ENCODE measurements at places on chromosomes 11 and 22.
A peak's percentile ranks its signal among the peaks of the same experiment; 100 is the strongest.

DNA sequence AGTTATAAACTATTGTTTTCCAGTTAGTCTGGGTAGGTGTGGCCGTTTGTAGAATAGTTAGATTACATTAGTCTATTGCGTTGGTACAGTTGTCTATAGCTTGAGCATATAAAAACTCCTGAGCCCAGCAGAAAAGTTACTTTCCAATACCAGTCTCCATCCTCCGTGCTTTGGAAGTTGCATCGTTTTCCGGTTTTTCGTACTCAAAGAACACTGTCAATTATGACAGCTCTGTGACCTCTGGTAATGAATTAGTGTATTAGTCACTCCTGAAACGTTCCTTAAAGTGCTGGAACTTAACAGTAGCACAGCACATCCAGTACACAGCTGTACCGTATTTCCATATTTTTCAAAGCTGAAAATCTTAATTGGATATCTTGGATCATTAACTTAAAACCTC is 808 bp upstream of the MSANTD2 start:
- DNase-seq: no peak

DNA sequence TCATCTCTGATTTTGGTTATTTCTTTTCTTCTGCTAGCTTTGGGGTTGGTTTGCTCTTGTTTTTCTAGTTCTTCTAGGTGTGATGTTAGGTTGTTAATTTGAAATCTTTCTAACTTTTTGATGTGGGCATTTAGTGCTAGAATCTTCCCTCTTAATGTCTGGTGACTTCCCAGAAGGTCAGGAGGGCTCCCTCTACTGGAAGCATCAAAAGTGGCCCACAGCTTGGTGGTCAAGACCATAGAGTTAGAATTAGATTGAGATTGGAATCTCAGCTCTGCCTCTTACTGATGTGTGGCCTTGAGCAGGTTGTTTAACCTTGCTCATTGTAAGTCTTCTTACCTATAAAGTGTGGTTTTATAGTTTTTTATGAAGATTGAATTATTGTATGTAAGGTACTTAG is 99.3 kb downstream of the FDX1 start:
- no peak for DNase-seq

- DNase-seq: no peak
These were observed 29.7 kb downstream of the APLP2 start for GRCh38 chr11:130099356-130099755.

DNA sequence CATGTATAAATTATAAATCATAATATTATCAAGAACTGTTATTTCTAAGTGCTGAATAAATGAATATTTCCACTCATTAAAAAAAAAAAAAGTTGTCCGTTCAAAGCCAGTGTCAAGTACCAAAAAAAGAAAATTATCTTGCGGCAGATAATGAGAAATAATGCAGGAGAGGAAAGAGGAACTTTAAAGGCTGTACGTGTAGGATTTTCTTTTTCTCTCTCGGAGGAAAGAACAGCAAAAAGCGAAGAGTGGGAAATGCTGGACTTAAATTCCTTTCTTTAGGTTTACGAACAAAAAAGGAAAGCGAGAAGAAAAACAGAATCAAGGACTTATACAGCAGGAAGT is 999 bp upstream of the CCDC83 start:
- no peak for DNase-seq

GRCh38 chr22:44973829-44974228 is 36.0 kb downstream of the PHF21B start:
- DNase-seq: no peak

DNA sequence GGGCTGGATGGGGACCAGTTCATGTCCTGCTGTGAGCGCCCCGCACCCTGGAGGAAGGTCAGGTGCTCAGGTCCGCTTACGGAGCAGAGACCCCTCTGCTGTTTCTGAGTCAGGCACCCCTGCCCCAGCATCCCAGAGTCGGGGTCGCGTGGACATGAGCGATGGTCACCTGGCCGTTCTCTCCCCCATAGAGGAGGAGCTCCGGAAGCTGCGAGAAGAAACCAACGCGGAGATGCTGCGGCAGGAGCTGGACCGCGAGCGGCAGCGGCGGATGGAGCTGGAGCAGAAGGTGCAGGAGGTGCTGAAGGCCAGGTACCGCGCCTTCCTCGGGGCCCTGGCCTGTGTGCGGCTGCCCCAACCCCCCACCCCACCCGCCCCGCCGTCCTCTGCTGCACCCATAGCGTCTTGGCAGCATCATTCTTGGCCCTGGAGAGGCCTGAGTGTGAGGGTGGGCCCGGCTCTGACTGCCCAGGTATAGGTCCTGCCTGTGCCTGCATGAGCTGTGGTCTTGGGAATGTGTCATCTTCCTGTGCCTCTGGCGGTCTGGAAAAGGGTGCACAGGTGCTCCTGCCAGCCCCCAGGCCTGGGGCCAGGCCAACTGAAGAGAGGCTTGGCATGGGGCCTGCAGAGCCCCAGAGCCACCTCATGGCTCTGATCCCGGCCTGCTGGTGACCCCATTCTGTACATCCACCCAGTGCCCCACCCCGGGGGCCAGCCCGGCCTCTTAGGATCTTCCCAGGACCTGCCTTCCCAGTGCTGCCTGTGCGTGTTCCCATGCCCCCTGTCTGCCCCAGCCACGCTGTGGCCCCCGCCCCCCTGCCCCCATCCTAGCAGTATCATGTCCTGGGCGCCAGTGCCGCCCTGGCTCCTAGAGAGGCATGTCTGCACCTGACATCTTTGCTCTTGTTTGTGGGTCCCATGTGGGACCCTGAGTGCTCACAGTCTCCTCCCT is 38.1 kb downstream of the GRAMD4 start:
- no peak for DNase-seq

DNA sequence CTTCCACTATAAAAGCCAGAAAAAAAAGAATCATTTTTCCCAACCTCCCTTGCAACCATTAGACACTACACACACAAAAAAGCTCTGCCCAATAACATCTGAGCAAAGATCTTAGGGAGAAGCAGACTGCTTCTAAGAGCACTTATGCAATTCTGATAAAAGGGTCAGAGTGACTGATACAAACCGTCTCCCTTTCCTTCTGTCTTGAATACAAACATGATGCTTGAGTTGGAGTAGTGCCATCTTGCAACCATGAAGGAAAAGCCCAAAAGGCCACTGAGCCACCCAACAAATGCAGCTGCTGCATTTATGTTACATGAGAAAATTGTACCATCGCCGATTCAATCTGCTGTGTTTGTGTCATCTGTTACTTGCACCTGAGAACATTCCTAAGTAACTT is 47.6 kb upstream of the EED start:
- DNase-seq: no peak

GRCh38 chr11:88359541-88359940 is 22.0 kb upstream of the CTSC start:
- DNase-seq: no peak

- peak; percentile 22 for DNase-seq
These were observed 16.0 kb downstream of the SLC43A1 start for GRCh38 chr11:57499413-57499982.

GRCh38 chr22:46650078-46650810 is 30.1 kb downstream of the GRAMD4 start:
- DNase-seq: no peak

DNA sequence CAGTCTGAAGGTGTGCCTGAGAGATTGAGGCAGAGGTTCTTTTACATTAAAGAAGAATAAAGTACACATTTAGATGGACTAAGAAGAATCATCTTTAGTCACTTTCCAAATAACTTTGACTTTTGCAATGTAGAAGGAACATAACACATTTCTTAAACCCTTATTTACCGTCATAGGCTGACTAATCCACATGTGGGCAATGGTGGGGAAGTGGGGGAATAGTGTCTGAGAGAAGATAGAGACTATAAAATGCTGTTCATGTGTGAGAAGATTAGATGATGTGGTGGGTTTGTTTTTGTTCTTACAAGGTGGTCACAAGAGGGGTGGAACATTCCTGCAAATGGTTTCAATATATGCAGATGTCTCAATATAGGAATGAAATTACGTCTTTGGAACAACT is 1.8 kb downstream of the MS4A4A start:
- no peak for DNase-seq

DNA sequence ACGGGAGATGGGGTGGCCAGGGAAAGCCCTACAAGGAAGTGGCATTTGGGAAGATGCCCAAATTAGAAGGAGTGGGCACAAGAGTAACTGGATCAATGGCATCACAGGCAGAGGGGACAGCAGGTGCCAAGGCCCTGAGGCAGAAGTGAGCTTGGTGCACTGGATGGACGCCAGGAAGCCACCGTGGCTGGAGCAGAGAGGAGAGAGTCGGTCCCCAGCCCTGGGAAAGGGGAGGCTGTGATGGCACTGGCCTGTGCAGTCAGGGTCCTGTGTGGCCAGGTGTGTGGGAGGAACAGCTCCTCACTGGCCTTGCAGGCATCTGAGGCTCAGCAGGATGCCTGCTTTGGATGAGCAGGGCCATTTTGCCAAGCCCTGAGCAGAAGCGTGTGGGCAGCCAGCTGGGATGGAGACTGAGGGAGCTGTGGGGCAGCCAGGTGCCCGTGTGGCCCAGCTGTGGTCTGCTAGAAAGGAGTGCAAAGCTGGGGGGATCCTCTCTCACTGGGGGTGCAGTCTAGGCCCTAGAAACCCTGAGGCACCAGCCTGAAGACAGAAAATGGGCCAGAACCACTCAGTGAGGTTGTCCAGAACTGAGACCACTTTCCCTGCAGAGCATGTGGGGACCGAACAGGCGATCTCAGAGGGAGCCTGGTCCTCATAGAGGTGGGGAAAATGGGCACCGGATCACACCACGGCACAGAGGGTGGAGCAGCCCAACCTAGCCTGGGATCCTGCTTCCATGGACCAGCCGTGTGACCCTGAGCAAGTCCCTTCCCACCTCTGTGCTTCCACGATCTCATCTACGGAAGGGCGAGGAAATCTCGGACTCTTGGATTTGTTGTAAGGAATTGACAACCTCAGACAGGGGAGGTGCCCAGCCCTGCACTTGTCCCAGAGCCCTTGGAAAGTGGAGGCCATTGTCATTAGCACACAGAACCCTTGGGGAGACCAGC is 78.6 kb upstream of the RTL6 start:
- DNase-seq: no peak

DNA sequence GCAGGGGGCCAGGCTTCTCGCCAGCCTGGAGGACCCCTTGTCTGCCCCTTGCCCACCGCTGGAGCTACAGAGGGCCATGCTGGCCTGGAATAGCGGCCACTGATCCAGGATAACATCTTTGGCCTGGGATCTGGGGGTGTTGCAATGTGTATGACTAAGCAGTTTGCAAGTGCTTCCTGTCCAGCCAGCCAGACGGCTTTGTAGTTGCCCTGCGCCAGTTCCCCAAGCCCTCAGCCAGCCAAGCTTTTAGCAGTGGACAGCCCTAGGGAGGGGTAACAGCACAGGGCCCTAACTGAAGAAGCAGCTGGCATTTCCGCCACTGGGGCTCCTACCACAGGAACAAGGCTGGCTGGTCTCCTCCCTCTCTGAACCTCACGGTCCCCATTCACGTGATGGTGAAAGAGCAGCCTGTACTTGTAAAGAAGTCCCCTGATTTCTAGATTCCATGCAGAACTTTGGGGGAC is 32.1 kb downstream of the UQCR10 start:
- DNase-seq: no peak

DNA sequence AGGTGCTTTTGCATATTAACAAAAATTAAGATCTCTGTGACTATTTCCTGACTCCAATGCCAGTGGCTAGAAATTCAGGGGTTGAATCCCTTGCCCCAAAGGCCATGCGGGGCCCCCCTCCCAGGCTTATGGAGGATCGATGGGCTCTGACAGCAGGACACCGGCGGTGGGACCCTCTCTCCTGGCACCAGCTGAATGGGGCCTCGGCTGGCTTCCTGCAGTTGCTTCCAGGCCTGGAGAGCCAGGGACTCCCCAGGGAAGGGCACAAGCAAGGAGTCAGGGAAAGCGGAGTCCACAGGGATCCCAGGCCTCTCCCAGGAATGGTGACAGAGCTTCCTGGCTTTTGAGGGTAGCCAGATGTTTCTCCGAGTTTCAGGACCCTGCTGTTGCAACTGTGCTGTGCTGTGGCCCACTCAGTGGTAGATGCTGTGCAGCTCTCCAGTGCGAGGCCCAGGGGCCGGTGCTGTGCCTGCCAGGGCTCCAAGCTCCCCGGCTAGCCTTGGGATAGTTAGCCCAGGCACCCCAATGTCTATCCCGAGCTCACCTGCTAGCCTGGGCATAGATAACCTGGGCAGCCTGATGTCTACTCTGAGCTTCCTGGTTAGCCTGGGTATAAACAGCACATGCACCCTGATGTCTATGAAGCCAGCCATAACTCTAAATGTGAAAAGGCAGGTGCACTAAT is 372.6 kb downstream of the SHANK2 start:
- no peak for DNase-seq

DNA sequence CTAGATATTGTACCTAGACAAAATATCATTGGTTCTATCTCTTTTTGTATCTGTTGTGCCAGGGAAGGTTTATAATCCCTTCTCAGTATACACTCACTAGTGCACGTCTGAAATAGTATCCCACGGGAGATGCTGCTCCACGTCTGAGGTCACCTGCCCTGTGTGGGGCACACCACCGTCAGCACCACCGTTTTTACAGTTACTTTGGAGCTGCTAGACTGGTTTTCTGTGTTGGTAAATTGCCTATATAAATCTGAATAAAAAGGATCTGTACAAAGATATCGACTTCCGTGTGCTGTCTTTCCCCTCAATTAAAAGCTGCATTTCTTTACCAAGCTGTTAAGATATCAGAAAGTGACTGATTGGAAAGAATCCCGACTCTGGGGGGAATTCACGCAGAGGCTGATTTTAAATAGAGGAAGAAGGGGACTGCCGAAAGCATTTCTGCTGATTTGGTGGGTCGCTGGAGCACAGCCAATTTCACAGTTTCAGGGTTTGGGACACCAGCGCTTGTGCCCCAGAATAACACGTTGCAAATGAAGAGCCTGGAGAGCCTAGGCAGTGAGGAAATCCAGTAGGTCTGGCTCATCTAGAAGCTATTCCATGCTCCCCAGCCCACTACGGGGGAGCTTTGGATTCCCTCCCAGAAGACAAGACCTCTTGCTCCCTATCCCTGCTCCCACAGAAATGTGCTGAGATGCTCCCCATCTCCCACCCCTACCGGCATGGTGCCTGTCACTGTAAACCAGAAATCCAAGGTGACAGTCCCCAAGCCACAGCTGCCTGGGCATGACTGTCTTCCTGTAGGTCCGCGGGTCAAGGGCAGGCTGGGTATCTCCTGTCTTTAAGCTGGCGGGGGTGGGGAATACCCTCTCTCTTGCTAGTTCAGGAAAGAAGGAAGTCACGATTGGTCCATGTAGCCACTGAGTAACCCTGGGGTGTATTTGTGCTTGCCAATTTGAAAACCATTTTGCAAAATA is 12.7 kb upstream of the MYO18B start:
- DNase-seq: no peak

DNA sequence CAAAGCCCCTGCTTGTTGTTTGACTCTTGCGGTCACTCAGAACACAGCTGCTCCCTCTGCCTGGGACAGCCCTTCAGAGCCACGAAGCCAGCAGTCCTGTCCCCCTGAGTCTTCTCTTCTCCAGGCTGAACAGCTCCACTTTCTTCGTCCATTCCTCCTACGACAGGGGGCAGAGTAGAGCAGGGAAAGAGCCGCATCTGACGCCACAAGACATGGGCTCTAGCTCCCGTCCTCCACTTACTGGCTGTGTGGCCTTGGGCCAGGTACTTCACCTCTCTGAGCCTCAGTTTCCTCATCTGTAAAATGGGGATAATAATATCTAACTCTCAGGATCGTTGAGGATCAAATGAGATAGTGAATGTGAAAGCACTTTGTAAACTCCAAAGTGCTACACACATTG is 29.9 kb downstream of the CHRDL2 start:
- no peak for DNase-seq

Data from activated CD8-positive, alpha-beta memory T cell treated with anti-CD3 and anti-CD28 coated beads, Interleukin-2, amount 50 U/mL, for 4 hours (primary cell).